Neural crest cell (in vitro differentiated cells): ENCODE measurements at places on chromosomes 2 and 18. TPM values are rescaled to one million over a fixed set of nuclear protein-coding genes. Genes with fewer than 3 reads are reported as not detected.

DNA sequence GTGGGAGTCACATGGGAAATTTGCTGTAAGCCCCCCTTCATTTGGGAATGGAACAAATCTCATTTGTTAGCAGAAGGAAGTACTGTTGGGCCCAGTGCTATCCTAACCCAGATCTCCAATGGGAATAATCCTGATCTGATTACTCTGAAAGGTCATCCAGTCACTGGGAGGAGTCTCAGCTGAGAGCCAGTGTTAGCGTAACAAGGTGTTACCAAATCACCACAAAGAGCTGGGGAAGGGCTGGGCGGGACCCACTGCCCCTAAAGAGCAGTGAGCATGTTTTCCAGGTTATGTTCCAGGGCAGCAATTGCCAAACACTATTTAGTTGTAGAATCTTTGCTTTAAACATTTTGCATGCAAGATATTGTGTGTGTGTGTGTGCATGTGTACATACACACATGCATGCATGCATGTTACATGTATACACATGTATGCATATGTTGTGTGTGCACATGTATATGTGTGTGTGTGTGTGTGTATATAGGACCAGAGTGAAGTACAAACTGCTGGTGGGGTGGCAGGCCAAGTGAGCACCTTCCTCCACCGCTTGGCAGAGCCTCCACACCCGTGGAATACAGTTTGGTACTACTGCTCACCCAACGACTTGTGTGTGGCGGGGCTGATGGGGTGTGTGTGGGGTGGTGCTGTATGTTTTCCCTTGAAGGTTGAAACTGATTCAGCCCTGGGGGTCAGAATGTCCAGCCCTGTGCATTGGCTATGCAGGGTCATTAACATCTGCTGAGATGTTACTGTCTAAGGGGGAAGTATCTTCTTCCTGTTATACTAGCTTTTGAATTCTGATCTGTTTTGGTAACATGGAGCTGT, 15.2 kb downstream of the INPP5D start:
- DNase-seq = no peak

DNA sequence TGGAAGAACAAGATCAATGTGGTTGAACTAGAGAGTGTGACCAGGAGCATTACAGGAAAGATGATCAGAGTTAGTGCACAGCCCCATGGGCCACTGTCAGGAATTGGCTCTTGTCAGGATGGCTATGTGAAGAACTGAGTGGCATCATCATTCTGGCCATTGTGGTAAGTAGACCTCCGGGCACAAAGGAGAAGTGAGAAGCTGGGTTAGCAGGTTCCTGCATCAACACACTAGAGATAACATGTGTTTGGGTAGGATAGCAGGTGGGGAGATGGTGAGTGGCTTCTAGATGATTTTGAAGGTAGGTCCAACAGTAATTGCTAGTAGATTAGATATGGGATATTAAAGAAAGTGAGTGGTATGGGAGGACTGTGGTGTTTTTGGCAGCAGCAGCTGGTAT, 408.2 kb downstream of the TSN start:
- DNase-seq = no peak

- peak; percentile 87 for DNase-seq
These were observed 10.1 kb downstream of the CYP26B1 start for GRCh38 chr2:72137498-72138010.

Gene SCN9A
- 0.86 and 1.3 TPM in 2 replicates for total RNA-seq

Gene FAP
- 0.50 TPM in 1 of 2 replicates, not detected in the other for total RNA-seq

GRCh38 chr2:54551123-54551756, 95.1 kb downstream of the SPTBN1 start:
- DNase-seq = no peak

DNA sequence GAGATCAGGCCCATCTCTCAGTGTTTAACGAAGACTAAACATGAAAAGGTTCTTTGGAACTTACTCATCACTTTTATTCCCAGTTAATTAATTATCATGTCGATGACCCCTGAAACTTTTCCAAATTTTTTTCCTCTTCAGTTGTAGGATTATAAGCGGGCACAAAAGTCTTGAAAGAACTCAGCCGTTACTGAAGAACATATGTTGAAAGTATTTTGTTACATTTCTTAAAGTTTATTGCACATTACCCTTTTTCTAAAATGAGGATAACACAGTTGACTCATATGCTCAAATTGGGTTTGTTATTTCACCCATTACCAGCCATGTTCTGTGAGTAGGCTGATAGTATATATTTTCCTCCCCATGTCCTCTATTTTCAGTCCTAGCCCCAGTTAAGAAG, 75.9 kb upstream of the COL3A1 start:
- no peak for DNase-seq

Gene GRHL1
- total RNA-seq = 2.0 and 3.4 TPM in 2 replicates

GRCh38 chr2:158903711-158904405, 64.6 kb upstream of the TANC1 start:
- DNase-seq = no peak

Gene PSMA8
- total RNA-seq = not detected in 2 replicates

Gene MBD1
- total RNA-seq = 65.2 and 77.2 TPM in 2 replicates

Gene CTAGE1
- not detected in 2 replicates for total RNA-seq

GRCh38 chr2:154143105-154143504, 271.4 kb downstream of the GALNT13 start:
- no peak for DNase-seq

Gene MAPK4
- 9.1 and 9.3 TPM in 2 replicates for total RNA-seq

DNA sequence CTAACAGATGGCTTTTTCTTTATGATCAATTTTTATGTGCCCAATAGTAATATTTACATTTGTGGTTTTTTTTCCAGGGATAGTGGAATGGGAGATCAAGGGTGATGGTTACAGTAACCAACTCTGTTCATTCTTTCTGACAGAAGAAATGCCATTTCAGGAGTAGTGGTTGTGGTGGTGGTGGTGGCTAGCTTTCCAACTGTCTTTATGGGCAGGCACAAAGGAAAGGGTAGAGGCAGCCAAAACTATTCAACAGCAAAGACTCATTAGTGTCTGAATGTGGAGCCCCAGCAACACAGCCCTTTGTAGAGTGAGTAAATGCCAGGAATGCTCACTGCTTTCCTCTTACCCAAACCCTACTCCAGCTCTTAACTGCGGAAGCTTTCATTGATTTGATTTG, 227.7 kb downstream of the RND3 start:
- DNase-seq = no peak

DNA sequence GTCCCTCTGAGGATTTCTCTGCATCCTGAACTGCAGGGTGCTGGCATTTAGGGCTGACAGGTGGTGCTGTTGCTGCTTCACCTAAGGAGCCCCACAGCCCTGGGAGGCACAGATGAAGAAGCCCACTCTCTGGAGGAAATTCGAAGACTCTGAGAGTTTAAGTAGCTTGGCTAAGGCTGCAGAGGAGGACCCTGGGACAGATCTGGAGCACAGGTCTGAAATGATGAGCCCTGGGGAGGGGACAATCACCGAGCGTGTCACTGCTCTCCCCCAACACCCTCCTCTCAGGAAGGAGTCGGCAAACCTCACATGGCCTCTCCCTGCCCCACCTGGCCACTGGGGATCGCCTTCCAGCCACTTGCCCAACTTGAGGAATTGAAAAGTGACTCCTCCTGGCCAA, 18.6 kb downstream of the CYP27C1 start:
- DNase-seq = no peak

Gene BMP10
- total RNA-seq = not detected in 2 replicates

Gene QPCT
- total RNA-seq = not detected in 2 replicates

GRCh38 chr2:168742258-168742932, 60.0 kb upstream of the NOSTRIN start:
- no peak for DNase-seq

- DNase-seq = no peak
These were observed 104.6 kb upstream of the KLHL29 start for GRCh38 chr2:23280401-23280800.

Gene RALB
- total RNA-seq = 29.3 and 30.0 TPM in 2 replicates

DNA sequence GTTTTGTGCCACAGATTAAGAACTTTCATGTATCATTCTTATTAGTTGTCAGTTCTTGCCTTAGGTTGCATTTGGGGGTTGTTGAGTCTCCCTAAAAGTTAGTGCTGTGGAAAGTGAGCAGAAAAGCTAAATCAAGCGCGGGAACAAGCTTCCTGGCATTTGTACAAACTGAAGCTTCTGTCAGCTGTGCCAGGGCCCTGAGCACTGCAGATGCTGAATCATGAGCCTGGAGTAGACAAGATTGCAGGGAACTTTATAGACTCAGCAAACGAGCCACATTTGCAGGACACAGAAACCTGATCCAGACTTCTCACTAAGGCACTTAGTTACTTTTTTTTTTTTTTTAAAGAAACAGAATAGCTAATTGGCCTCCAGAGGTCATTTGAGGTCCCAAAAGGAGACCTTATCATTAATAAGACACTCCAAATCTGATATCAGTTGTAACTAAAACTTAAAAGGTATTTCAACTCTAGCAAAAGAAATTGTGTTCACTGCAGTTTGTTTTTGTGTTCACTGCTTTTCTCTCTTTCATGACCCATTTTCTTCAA, 88.7 kb downstream of the ADAM23 start:
- no peak for DNase-seq

DNA sequence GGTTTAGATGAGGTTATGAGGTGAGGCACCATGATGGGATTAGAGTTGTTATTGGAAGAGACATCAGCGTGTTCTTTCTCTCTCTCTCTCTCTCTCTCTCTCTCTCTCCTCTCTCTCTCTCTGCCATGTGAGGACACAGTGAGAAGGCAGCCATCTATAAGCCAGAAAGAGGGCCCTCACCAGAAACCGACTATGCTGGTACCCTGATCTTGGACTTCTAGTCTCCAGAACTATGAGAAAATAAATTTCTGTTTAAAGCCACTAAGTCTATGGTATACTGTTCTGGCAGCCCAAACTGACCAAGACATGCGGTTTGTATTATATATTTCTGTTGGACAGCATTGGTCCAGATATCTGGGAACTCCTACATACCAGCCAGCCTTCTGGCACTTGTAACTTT, 3.5 kb upstream of the LIPG start:
- DNase-seq = no peak

- no peak for DNase-seq
These were observed 207.2 kb downstream of the VAPA start for GRCh38 chr18:10121028-10121427.

DNA sequence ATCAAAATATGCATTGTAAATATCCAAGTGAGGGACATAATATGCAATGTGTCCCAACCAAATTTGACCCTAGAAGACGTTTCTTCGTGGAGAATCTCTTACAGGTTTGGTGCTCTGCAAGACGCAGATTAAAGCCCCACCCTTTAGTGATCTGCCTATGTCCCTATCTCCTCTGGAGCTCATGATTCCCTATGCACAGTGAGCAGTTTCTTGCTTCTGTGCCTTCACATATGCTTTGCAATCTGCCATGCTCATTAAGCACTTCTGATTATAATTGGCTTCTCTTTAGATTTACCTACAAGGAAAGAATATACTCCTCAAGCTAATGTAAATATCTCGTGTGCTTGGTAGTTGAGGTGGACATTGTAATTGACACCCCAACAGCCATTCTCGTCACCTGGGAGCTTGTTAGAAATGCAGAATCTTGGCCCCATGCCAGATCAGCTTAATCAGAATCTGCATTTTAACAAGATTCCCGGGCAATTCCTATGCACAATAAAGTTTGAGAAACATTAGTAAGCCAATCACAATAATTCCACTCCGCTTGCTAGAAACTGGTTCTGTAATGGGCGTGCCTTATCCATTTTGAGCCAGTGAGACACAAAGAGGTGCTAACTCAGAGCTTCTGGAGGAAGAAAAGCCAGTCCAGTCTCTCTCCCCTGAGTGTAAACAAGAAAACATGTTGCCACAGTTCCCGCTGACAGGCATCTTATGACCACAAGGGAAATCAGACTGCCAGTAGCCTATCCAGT, 2.8 kb upstream of the PUM2 start:
- no peak for DNase-seq

Gene UGT1A3
- not detected in 2 replicates for total RNA-seq

DNA sequence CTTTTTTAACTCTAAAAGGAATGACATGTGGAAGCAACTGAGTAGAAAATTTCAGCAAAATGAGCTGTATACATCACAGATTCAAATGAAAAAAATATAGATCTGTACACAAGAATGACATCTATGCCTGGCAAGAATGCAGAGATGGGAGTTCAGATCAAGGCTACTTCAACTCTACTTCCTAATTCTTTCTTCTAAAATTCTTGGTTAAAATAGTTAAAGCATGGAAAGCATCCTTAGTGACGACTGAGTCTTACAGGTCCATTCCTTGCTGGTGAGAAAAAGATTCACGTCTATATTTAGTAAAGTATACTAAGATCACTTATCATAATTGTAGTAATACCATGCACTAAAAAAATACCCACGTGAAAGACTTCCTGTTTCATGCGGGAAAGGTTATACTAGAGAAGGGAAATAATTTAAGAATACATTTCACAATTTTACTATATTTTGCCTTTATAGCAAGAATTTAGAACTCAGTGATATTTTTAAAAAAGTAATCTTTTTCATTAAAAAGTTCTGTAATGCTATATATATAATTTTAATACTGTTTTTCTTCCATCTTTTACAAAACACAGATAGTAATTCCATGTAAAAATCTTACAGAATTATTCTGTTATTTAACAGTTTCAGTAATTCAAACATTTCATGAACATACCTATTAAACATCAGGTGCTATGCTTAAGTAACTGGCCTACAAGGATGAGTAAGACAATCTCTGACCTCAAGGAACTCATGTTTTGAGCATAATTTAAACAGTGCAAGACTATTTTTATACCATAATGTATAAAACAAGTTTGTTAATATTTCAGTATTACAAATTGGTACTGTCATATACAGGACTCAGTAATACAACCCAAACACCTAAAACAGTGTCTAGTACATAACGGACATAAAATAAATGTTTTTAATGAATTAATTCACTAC, 159.6 kb downstream of the BAZ2B start:
- DNase-seq = no peak

GRCh38 chr2:32464431-32464830, 107.6 kb downstream of the BIRC6 start:
- DNase-seq = no peak

Gene CRYGD
- not detected in 2 replicates for total RNA-seq

- DNase-seq = no peak
These were observed 2.2 kb downstream of the NXPH2 start for GRCh38 chr2:138777996-138778395.

DNA sequence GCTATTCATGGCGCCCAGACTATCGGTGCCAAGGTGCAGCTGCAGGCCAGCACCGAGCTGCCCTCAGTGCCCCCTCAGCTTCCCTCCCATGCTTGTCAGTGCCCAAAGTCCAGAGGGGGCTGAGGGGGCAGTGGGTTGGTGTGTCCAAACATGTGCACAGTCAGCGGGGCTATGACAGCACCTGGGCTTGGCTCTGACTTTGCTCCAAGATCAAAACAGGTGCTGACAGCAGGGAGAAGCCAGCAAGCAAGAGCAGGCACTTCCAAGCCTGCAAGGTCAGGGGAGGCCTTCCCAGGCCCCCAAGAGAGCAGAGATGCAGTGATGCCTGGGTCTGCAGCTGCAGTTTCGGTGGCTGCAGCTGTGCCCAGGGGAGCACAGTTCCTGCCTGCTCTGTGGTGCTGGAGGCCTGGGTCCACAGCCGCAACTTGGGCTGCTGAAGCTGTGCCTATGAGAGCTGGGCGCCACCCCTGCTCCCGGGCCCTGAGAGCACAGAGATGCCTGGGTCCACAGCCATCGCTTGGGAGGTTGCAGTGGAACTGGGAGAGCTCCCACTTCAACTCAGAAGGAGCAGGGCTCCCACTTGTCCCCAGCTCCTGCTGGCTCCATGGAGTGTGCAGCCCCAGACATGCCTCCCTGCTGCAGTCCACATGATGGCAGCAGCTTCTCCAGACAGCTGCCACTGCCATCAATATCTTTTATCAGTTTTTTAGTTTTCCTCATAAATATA, 775.3 kb upstream of the POU3F3 start:
- DNase-seq = no peak

- DNase-seq = no peak
These were observed 965.0 kb downstream of the DCDC2C start for GRCh38 chr2:4668381-4668780.

GRCh38 chr18:30177056-30177455, 865.5 kb downstream of the DSC3 start:
- no peak for DNase-seq

Gene RNMT
- total RNA-seq = 35.8 and 40.4 TPM in 2 replicates
